ENCODE measurements at places on chromosomes 2 and 18.
A peak's percentile ranks its signal among the peaks of the same experiment; 100 is the strongest.

DNA sequence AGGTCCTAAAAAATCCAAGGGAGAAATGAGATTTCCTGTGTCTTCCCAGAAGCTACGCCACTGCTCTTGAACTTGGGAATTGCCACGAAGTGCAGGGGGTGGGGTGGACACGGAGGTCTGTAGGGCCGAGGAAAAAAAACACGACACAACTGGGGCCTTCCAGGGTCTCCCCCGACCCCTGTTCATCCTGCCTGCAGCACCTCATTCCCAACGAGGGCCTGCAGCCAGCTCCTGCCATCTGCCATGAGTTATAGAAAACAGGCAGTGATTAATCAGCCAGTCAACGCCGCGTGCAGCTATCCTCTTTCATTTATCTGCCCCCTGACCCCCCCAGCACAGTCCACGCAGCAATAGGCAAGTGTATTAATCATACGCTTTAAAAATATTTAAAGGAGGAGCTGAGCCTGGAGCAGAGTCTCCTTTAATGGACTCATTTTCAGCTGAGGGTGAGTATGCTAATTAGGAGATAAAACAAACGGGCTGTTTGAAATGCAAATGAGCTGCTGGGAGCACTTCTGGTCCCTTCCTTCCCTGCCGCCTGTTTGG lies 209.9 kb downstream of the TFCP2L1 start:
- DNase-seq, result peak; percentile 77

- no peak for DNase-seq
These were observed 26.8 kb downstream of the MSH2 start for GRCh38 chr2:47429795-47430194.

- DNase-seq, result no peak
These were observed 117.6 kb downstream of the BIRC6 start for GRCh38 chr2:32474381-32474780.

- DNase-seq, result no peak
These were observed 40.7 kb upstream of the RAB27B start for GRCh38 chr18:54787616-54788015.

GRCh38 chr18:9694174-9694573 lies 13.9 kb upstream of the RAB31 start:
- no peak for DNase-seq

GRCh38 chr18:55442561-55442960 lies 145.4 kb downstream of the TCF4 start:
- DNase-seq, result no peak

GRCh38 chr18:3691705-3692104 lies 241.7 kb downstream of the TGIF1 start:
- no peak for DNase-seq

DNA sequence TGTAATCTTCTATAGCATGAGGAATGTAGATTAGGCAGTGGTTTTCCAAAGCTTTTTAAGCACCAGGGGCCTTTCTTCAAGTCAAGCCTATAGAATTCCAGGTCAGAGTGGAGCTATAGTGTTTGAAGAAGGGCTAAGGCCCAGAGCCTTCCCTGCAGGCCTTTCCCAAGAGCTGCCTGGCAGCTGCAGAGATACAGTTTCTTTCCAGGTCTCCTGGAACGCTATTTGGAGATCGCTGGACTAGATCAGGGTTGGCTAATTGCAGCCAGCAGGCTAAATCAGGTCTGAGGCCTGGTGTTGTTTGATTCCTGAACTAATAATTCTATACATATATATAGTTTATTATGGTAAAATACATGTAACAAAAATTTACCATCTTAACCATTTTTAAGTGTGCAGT lies 319.0 kb upstream of the SPRED2 start:
- DNase-seq, result no peak

DNA sequence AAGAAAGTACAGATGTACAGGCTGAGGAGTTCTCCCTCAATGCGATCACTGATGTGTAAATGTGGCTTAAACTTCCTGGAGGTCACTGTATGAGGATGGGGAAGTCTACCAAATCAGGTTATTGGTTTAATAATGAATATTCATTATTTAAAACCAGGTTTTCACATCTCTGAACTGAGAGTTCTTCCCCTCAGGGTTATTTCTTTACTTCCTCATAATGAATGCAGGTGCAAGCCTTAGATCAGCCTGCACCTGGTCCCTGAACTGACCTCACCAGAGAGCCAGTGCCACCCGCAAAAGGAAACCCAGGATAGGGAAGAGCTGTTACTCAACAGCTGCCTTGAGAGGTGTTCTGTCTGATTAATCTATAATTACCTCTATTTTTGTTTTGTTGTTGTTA lies 369.0 kb downstream of the EPHA4 start:
- DNase-seq, result no peak

- DNase-seq, result no peak
These were observed 22.8 kb upstream of the CREG2 start for GRCh38 chr2:101410114-101410513.

GRCh38 chr2:59276033-59276432 lies 1034.9 kb upstream of the FANCL start:
- no peak for DNase-seq

DNA sequence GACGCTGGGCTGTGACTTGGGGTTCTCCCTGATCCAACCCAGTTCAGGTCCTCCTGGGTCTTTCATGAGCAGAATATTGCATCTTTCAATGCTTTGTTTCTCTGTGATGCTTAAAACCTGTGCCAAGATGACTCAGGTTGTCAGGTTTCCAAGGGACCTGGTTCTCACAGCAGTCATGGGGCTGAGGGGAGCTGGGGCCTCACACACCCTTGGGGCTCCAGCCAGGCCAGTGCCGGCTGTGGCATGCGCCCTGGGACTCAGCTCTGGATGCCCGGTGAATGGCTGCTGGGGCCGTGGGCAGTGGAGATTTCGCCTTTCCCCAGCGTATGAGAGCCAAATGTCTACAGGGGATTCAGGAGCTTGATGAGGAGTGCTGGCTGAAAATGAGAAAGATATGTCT lies 29.6 kb downstream of the EDAR start:
- no peak for DNase-seq

- no peak for DNase-seq
These were observed 84.7 kb downstream of the ZNF407 start for GRCh38 chr18:74682141-74682990.

GRCh38 chr2:105291981-105292380 lies 37.6 kb downstream of the TGFBRAP1 start:
- DNase-seq, result no peak

GRCh38 chr2:102187496-102188150 lies 800 bp downstream of the IL1RL2 start:
- peak; percentile 5 for DNase-seq

GRCh38 chr2:41207578-41207977 lies 755.7 kb upstream of the SLC8A1 start:
- no peak for DNase-seq

DNA sequence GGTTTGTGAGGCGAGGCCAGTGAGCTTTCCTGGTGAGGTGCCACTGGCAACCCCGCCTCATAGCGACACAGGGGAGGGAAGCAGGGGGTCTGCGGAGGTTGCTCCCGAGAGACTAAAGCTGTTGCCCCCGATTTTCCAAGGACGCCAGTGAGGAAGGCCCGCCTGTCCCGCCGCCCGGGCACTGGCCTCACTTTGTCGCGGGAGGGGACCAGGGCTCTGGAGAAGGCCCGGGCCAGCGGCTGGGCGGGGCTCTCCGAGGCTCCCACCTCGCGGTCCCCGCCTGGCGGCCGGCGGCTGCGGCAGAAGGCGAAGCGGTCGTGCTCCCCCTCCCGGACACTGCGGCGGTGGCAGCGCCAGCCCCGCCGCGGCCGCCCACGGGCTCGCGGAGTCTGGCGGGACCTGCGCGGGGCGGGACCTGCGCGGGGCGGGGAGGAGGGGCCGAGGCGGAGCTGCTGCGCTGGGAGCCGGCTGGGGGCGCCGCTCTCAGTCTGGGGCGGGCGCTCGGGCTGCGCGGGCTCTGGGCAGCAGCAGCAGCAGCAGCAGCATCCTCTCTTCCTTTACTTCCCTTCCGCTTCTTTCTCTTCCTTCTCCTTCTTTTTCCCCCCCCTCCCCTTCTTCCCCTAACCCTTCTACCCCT lies at the start of gene MAP2:
Gene MAP2, plus strand, starts transcription at position 486 of the 637 bp plus-strand sequence. CDS start 229,124 bp downstream, outside the sequence.
- peak; percentile 48 for DNase-seq

GRCh38 chr2:174812037-174812436 lies 47.8 kb upstream of the CHRNA1 start:
- no peak for DNase-seq

GRCh38 chr2:26461601-26462023 lies 16.3 kb downstream of the OTOF start:
- no peak for DNase-seq

DNA sequence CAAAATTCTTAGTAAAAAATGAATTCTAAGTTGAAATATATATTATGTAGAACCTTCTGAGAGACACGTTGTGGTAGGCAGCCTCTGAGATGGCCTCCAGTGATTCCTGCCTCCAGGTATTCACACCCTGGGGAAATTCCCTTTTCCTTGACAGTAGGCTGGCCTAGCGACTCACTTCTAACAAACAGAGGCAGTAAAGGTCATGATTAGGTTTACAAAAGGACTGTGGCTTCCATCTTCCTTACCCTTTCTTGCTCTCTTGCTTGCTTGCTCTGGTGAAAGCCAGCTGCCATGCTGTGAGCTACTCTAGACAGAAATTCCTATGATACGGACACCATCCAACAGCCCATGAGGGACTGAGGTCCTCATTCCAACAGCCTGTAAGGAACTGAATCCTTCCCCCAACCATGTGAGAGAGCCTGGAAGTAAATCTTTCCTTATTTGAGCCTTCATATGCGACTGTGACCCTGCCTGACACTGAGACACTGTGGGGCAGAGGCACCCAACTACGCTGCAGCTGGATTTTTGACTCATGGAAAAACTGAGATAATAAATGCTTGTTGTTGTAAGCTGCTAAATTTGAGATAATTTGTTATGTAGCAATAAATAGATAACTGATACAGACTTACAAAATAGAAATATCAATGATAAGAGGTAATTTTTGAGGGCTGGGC lies 32.7 kb upstream of the SERTAD2 start:
- DNase-seq, result no peak

DNA sequence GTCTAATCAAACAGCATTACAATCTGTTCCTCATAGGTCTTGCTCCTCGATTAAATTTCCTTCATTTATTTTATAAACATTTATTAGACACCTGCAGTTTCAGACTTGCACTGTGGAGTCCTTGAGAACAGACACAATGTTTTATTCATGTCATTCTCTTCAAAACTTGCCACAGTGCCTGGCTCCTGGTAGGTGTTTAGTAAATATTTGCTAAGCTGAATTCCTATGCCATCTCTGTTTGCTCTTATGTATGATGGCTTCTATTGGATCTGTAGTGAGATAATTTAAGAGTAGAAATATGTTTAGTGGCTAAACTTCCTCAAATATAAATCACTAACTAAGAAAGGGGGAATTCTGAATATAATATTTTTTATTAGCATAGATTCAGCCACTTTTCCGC lies 61.4 kb downstream of the LRATD1 start:
- no peak for DNase-seq

- DNase-seq, result no peak
These were observed 9.0 kb downstream of the OBSL1 start for GRCh38 chr2:219562049-219563020.

DNA sequence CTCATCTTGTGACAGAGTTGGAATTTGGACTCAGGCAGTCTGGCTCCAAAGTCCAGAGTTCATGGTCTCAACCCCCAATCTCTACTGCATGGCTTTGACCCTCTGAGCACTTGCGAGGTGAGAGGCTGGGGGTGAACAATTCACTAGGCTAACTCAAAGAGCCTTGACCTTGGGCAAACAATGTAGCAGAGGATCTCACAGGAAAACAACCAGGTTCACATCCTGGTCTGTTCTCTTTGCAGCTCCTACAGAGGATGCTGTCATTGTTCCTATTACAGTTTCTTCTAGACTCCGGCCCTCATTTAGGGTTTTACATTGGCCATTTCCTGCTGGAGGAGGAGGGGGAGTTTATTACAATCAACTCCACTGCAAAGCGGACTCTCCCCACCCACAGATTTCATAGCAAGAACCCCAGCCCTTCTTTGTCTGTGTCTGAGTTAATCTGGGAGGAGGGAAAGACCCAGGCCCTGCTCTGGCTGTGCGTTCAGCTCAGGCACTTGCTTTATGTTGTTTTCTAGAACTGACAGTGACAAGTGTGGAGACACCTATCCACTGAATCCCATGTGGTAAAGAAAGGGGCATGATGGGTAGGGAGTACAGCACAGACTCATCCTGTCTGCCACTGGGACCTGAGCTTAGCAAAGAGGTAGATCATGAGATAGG lies 101.6 kb downstream of the LBH start:
- DNase-seq, result no peak

DNA sequence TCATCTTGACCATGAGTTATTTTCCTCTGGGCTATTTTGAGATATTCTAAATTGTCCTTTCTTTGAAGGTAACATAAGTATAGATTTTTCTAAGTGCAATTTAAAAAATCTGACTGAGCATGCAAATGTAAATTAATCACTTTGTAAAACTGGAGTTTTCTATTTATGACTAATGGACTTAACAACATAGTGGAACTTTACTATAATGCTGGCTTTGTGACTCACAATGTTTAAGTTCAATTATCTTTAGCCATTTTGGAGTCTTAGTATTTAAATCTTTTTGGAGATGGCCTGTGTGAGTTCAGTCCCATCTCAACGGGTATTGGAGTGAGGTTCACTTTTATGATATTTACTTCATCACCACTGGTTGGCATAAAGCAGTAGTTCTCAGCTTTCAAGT lies 35.2 kb upstream of the NOSTRIN start:
- DNase-seq, result no peak

DNA sequence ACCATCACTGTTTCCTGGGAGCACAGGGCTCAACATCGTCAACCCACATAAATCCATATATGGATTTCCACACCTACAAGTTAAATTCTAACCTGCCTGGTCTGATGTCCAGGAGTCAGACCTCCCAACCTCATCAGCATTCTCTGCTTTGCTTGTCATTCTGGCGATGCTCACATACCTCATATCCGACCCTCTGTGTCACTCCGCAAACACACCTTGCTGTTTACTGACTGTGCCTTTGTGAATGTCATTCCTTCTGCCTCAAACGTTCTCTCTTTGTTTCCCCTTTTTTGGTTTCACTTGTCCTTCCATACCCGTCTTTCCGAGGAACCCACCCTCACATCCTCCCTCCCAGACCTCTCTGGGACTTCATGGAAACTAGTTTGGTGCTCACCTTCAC lies 187.1 kb downstream of the ACTR3 start:
- DNase-seq, result no peak

- DNase-seq, result no peak
These were observed 42.1 kb downstream of the DOK1 start for GRCh38 chr2:74596584-74596983.

DNA sequence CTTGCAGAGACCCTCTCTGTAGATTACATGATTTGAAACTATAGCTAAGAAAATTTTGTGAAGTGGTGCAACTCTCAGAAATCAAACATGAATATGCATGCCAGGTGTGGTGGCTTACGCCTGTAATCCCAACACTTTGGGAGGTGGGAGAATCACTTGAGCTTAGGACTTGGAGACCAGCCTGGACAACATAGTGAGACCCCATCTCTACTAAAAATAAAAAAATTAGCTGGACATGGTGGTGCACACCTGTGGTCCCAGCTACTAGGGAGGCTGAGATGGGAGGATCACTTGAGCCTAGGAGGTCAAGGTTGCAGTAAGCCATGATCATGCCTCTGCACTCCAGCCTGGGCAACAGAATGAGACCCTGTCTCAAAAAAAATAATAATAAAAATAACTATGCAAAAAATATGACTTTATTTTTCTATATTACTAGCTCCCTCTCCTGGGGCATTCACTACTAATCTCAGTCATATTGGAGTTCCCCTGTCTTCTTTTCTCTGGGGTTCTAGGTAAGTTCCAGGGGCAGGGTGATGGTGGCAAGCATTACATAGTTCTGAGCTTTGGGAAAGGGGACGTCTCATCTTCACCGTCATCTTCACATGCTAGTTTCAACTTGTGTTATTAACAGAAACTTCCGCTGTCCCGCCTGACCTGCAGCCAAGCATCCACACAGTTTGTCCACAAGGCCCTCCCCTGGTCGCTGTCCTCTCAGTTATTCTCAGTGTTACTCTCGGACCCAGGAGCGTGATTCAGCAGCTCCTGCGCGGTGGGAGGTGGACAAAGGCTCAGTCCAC lies 96.8 kb upstream of the MBOAT2 start:
- no peak for DNase-seq
